ENCODE measurements at places on chromosomes 1 and 21. TPM values are rescaled to one million over a fixed set of nuclear protein-coding genes. Genes with fewer than 3 reads are reported as not detected.

DNA sequence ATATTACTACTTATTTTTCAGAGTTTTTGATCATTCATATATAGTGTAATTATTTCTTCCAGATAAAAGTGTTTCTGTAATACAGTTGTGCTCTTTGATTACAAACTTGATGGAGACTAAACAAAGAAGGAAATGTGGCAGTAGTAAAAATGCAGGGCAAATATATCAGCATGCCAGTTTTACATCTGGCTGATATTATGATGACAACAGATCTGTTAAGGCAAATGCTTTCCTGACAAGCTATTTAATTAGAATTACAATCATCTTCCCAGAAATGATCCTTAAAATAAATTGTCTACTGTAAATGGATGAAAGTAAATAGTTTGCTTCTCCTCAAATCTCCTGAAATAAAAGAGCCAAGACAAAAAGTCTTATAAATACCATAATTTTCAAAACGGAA lies 1659.8 kb downstream of the BRINP3 start:
- DNase-seq = no peak

DNA sequence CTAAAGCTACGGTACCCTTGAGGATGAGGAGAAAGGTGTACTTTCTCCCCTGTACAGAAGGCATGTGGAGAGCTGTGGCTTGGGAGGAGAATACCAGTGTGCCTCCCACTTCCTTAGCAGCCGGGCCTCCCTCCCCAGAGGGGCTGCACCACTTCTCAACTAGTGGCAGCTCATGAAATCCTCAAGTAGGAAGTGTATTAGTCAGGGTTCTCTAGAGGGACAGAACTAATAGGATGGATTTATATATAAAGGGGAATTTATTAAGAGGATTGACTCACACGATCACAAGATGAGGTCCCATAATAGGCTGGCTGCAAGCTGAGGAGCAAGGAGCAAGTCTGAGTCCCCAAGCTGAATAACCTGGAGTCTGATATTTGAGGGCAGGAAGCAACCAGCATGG lies 53.1 kb upstream of the PPP2R5A start:
- DNase-seq = no peak

GRCh38 chr1:228154021-228154669 lies 4.4 kb downstream of the GJC2 start:
- DNase-seq = no peak

GRCh38 chr1:197307551-197307950 lies 39.5 kb downstream of the CRB1 start:
- DNase-seq = no peak

GRCh38 chr1:220809187-220809550 lies 22.5 kb downstream of the MTARC1 start:
- no peak for DNase-seq

Gene CADM3
- 2.6 TPM for total RNA-seq

Gene PRKCZ
- total RNA-seq = 12.0 TPM

Gene IFT25
- 10.7 TPM for total RNA-seq

Gene VSIG8
- not detected for total RNA-seq

Gene TNFRSF1B
- total RNA-seq = 19.6 TPM

Gene OR2W3
- total RNA-seq = not detected
